ENCODE measurements at places on chromosomes 3 and 15. TPM values are rescaled to one million over a fixed set of nuclear protein-coding genes. Genes with fewer than 3 reads are reported as not detected.

ERICH6 gene
- total RNA-seq: 0.43 TPM

SLC7A14 gene
- 2.2 TPM for total RNA-seq

CCDC174 gene
- total RNA-seq: 13.8 TPM

TRMT10C gene
- total RNA-seq: 38.4 TPM

BFSP2 gene
- not detected for total RNA-seq

GPR87 gene
- total RNA-seq: 0.43 TPM

CA12 gene
- total RNA-seq: 8.1 TPM

DNA sequence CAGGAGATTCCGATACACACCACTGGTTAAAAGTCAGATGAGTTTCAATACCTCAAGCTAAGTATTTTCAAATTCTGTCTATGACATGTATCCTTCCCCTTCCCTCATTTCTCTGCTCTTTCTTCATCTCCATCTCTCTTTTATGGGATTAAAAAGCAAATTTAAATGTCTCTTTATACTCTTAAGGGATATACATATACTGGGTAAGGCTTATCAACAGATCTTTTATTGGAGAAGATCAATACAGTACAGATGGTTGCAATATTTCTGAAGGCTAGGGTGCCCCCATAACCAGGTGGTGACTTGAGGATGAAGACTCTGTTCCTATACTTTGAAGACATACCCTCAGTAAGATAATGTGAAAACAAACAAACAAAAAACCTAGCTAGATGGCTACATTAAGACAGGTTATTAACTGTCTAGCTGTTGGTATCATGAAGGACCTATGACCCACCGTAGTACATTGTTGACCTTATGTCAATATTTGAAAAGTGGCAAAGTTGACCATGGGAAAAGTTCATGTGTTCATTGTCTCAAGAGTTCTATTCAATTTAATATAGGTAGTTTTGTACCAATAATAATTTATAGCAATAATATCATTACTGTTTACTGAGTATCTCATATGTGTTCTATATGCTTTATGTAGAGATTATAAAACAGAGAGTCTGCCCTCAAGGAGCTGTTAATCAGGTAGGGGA, 319.8 kb downstream of the LPP start:
- DNase-seq: no peak

DNA sequence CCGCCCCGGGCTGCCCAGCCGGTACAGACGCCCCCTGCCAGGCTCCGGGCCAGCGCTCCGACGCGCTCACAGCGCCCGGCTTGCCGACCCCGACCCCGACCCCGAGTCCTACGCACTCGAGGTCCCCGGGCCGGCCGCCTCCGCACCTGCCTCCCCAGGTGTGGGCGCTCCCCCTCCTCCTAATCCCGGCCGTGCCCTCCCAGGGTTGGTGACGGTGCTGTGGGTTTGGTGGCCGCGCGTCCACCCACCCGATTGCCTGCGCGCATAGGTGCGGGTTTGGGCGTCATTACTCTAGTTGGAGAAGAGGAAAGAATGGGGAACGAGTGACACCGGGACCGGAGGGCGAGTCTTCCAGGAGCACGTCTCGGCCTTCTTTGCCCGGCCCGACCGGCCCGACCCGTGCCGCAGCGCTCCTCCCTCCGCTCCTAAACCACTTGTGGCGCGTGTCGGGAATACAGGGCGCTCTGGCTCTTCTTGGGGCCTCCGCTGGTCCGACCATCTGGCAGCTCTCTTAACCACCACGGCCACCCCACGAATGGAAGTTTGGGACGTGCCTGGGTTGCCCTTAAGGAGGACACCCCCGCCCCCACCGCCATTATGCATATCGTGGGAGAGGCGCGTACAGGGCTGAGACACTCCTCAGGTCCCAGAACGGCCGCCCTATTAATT, 810 bp upstream of the THRB start:
- DNase-seq: no peak

DNA sequence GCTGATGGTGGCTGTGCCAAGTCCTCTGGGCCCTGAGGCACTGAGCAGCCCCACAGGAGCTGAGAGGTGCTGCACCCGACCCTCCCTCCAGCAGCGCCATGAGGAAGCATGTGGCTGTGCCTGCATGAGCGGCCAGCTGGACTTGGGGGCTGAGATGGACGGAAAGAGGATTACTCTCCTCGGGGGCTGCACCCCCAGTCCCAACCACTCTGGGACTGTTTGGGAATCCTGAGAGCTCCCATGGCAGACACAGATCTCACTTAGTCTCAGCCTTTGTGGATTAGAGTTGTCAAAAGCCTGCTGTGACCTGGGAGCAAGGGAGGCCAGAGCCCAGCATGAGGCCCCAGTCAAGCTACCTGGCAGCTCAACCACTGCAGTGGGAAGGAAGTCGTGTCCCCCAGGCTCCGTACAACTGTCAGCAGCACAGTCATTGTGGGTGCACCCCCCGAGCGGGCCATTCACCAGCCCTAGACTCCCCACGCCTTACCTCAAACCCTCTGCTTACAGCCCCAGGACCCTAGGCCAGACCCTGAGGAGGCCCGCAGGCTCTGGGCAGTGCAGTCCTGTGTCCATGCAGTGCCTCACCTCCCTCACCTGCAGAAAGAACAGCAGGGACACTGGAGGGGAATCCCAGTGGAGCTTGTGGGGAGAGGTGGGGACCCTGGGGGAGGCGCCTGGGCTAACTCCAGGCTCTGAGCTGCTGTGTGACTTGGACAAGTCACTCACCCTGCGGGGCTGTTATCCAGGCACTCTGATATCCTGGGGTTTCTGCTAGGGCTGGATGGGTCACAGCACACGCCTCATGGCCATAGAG, 17.1 kb downstream of the PRR23E start:
- no peak for DNase-seq

- DNase-seq: peak; percentile 11
Measured at GRCh38 chr15:32905481-32905880, 187.7 kb downstream of the GREM1 start.

GRCh38 chr3:39150803-39151631, 2.4 kb downstream of the CSRNP1 start:
- DNase-seq: peak; percentile 98

GRCh38 chr3:52973806-52974205, 72.1 kb downstream of the SFMBT1 start:
- peak; percentile 46 for DNase-seq

DNA sequence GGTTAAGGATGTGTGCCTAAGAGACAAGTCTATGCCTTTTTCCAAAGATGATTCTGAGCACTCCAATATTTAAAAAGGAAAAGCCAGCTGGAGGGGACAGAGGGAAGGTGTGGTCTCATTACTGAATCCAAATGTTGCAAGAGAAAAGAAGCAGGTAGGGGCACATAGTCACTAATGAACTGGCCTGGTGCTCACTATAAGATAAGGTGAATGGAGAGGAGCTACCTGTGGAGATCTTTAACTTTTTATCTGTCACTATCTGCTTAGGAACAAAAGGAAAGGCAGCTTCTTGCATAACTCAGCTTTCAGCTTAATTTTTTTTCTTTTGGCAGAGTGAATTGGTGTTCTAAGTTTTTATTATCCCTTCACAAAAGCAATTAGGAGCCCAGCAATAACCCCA, 69.1 kb downstream of the RPN1 start:
- DNase-seq: no peak

GRCh38 chr15:32994810-32995424, 199.6 kb downstream of the FMN1 start:
- DNase-seq: peak; percentile 61

GRCh38 chr3:15007681-15008141, 57.4 kb downstream of the MRPS25 start:
- DNase-seq: peak; percentile 84

DNA sequence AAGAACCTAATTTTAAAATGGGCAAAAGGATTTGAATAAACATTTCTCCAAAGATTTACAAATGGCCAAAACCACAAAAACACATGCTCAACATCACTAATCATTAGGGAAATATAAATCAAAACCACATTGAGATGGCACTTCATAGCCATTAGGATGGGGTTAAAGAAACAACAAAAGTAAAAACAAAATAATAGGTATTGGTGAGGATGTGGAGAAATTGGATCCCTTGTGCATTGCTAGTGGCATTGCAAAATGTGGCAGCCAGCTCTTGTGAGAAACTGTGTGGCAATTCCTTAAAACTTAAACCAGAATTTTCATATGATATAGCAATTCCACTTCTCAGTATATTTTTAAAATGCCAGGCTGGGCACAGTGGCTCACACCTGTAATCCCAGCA, 126.5 kb downstream of the STT3B start:
- DNase-seq: no peak

DNA sequence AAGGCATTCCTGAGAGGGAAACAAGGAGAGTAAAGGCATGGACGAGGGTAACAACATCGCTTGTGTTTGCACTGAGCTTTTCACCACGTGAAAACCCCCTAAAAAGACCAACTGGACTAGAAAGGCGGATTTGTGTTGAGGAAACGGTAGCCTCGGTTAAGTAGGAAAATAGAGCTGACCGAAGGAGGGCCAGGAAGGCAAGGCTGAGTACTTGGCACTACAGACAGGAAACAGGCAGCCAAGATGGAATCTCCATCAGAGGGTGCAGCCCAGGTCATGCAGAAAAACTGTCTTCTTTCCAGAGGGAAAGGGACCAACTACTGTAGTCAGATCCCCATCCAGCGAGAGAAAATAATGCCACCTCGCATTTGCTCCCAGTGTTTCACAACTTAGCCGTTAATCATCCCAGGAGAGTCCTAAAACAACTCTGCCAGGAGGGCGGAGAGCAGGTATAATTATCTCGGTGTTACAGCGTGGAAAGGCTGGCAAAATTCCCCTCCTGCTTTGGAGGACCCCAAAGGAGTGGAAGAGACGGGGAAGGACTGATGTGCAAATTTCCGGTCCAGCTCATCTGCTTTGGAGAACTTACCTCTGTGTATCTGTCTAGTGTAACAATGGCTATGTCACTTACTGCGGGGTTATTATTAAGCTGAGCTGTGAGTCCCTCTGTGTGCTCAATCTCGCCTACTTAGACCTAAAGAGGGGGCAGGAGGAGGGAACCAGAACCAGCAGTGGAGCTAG, 77.2 kb downstream of the MYO1E start:
- no peak for DNase-seq

DNA sequence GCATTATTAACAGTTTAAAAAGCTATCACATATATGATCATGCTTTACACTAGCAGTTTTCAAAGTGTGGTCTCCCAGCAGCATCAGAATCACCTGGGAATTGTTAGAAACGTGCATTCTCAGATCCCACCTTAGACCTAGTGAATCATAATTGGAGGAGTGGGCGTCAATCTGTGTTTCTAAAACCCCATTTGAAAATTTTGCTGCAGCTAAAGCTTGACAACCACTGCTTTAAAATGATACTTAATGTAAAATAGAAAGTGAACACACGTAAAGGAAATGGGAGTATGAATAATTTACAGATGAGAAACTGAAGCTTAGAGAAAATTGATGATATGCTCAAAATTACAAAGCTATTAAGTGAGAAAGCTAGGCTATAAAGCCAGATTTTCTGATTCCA, 62.3 kb downstream of the SLC9C1 start:
- no peak for DNase-seq

GRCh38 chr3:135473449-135473848, 492.1 kb upstream of the PPP2R3A start:
- DNase-seq: no peak
